ENCODE measurements at places on chromosomes 11 and 22.

GRCh38 chr11:117097014-117097388 lies 1.2 kb downstream of the SIK3 start:
- DNase-seq = no peak

DNA sequence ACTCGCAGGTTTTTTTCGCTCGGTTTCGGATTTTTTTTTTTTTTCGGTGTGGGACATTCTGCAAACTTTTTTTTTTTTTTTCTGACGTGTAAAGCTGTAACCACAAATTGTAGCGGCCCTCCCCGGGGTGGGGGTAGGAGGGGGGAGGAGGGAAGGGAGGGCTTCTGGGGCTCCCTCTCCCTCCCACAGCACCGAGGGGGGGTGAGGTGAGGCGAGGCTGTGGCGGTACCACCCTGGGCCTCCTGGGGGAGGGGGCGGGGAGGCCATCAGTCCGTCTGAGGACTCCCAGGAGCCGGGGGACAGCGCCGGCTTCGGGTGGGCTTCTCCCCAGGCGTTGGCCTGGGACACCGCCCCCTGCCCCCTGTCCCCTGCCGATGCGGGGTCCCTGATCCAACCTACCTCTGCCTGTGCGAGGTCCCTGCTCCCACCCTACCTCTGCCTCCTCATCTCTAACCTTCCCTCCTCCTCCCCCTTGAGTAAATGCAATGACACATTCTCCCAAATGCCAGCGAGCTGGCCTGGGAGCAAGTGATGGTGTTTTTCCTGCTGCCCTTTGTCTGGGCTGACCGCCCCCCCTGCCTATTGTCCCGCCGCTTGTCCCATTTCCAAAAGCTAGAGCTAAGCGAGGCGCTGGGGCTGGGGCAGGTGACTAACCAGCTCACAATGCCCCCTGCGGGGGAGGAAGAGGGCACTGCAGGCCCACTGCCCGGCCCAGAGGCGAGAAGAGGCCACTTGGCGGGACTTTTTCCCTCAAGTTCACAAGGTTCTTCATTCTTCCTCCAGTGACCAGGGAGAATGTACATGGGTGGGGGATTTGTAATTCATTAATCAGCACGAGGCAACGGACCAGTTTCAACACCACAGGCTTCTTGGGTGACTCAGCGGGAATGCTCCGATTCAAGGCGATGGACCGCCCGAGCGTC lies 511 bp upstream of the CLCF1 start:
- peak; percentile 63 for DNase-seq

DNA sequence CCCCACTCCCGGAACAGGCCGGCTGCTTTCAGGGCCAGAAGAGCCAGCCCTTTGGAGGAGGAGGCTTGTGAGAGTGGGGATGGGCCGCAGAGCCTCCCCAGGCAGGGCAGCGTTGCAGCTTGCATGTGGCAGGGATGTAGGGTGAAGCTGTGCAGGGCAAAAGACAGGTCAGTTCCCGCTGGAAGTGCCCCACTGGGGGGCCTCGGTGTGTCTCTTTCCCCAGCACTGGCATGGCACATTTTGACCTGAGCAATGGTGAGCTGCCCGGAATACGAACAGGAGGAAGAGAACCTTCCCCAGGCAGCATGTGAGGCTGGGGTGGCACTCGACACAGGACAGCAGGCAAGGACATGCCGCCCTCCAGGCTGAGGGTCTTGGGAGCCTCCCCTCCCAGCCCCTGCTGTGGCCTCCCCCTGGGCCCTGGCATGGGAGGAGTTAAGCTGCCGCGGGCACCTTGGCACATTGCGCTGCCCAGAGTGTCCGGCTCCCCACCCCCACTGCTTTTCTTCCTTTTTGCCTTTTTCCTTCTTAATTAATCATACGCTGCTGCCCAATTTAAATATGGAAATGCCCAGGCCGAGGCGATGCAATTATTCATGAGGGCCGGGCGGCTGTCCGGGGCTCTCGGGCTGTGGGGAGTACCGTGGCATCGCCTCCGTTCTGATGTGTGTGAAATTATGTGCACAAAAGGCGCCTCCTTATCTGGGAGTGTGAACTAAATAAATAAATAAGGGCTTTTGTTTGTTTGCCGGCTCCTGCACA lies 76.0 kb upstream of the WNT7B start:
- DNase-seq = no peak

DNA sequence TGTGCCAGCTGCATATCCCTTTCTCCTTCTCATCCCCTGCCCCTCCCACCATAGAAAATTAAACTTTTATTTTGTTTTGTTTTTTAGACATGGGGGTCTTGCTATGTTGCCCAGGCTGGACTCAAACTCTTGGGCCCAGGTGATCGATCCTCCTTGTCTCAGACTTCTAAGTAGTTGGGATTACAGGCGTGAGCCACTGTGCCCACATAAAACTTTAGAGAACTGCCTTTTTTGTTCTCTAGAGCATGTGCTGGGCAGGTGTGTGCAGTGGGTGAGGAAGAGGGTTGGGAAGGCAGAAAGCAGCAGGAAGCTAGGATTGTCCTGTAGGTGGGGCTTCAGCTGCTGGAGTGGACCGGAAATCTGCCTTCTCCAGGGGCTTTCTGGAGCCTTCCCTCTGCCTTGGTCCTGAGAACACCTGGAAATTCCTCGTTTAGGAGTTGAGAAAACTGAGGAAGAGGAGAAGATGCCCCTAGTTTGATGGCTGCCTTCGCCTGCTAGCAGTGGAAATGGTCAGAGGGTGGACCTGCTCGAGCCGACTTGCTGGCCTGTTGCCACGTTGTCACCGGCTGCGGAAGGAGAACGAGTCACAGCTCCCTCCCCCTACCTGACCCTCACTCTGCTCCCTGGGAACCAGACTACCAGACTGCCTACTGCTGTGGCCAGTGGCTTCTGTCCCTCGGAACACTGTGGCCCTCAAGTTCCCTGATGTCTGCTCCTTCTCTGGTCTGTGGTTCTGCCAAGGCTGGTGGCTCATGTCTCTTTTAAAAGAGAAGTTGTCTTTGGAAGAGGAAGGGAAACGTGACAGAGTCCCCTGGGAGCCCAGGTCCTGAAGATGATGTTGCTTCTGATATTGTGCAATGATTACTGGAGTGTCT lies 4.0 kb downstream of the ST14 start:
- no peak for DNase-seq

- no peak for DNase-seq
Observed at GRCh38 chr11:115123641-115124040, 380.6 kb downstream of the CADM1 start.

DNA sequence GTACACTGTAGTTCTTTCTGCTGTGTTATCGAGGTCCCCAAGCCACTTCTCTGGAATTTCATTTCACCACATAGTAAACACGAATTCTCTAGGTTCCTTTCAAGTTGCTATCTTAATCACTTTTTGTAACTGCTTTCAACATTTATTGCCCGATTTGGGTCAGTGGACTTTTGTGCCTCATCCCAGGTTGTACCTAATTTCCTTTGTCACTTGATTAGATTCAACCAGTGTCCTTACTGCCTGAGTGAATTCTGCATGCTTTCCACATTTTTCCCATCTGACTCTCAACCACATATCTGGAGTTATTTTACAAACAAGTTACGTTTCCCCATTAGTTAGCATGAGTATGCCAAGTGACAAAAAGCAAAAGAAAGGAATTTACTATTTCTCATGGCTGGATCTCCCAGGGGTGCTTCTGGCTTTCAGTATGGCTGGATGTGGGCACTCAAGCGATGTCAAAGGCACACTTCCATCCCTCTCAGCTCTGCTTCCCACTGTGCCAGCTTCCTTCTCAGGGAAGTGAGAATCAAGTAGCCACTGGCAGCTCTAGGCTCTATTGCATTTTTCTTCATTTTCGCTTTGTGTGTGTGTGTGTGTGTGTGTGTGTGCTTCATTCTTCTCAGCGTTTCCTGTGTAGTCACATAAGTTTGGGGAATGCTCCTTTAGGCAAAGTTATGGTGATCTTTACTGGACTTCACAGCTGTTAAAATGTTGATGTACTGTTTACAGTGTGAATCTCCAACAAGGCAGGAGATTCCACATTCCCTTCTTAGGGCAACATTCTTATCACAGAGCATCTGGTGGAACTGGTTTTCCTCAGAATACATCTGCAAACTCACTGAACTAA lies 128.9 kb downstream of the DBX1 start:
- no peak for DNase-seq

DNA sequence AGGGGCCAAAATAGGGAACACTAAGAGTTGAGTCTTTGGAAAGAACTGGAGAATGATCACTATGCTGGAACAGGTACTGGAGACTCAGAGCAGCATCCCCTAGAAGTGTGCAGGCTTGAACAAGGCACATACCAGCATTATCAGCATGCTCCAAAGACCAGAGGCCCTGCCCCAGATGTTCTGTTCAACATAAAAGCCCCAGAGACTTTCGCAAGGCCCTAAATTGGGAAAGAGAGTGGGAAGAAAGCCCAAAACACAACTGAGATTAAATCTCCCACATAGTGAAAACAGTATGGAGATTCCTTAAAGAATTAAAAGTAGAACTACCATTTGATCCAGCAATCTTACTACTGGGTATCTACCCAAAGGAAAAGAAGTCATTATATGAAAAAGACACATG lies 9.4 kb downstream of the CNGA4 start:
- DNase-seq = no peak
